ENCODE measurements at places on chromosomes 2 and 18.

DNA sequence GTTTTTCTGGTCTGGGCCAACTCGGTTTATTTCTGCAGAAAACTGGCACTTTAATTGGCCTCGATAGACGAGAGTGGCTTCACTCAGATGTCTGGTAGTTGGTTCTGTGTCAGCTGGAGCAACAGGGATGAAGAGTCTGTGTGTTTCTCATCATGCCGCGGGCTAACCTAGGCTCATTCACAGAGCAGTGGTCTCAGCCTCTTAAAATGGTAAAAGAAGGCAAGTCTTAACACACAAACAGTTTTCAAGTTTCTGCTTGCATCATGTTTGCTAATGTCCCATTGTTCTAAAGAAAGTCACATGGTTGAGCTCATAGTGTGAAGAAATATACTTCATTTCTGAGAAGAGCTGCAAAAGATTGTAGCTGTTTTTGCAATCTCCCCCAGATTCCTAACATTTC, 37.5 kb upstream of the ANXA4 start:
- DNase-seq: no peak

DNA sequence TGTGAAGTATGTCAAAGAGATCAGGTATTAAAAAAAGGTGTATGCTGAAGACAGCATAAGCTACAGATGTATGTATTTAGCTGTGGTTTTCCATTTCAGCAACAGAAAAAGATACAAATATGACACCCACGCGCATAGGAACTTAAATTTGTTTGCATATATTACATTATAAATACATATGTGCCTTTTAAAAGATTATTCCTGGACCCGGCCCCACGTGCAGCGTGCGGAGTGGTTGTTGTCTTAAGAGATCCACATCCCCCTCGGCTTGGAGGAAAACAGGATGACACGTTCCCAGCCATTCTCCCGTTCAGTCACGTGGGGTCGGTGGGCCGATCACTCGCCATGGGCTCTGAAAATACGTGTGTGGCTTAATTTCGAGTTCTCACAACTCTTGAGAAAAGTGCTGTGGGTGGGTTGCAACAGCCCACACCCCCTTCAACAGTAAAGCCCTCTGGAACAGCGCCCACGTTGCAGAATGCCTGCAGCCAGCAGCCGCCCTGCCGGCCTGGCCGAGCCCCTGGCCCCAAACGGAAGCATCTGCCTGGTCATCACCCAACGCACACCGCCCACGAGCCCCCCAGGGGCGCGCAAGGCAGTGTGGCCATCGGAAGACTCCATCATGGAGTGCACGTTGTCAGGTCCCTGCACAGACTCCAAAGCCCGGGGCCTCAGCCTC, 18.6 kb upstream of the KCNG2 start:
- DNase-seq: no peak

DNA sequence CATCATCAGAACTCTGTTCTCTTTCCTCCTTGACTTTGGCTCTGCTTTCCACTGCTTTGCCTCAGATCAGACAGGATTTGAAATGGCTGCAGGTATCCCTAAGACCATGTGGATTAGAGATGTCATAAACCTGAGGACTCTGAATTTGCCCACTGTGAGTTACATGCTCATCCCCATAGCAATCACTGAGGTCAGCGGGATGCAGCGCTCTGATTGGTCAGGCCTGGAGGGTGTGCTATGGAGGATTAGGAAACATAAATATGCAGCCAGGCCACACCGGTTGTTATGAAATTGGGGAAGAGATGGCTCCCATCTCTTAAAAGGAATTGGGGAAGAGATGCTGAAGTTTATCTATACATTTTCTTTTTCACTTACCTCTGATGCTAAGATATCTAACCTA, 73.7 kb upstream of the DNAJC10 start:
- peak; percentile 49 for DNase-seq

DNA sequence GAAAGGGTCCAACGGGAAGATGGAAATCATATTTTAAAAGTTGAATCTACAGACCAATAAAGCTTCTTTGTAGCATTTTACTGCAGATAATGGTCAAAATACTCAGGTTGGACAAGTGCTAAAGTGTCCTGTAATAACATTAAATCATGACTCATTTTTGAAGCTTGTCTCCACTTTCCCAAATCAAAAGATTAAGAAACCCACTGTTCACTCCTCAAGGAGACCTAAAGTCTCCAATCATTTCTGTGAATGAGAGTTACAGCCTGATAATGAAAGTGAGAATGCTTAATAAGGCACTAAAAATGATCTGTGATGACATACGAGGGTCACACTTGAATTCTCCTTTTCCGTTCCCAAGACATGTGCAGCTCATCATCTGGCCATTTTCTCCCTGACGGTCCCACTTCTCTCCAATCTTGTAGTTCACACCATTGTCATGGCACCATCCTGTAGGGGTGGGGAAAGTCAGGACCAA, 53.4 kb downstream of the ATIC start:
- DNase-seq: no peak

DNA sequence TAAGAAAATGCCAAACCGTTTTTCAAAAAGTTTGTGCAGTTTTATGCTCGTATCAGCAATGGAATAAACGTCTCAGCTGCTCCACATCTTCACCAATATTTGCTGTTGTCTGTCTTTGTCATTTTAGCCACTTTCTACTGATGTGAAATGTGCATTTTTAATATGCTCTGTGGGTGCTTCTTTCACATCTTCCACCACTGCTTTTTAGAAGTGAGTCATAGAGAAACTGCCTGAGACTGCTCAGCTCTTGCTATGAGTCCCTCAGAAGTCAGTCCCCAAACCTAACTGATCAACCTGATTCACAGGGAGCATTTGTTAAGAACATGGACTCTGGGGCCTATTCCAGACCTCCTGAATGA, 41.0 kb upstream of the EPC2 start:
- peak; percentile 94 for DNase-seq

GRCh38 chr2:142983174-142983573, 105.7 kb downstream of the KYNU start:
- DNase-seq: peak; percentile 38

DNA sequence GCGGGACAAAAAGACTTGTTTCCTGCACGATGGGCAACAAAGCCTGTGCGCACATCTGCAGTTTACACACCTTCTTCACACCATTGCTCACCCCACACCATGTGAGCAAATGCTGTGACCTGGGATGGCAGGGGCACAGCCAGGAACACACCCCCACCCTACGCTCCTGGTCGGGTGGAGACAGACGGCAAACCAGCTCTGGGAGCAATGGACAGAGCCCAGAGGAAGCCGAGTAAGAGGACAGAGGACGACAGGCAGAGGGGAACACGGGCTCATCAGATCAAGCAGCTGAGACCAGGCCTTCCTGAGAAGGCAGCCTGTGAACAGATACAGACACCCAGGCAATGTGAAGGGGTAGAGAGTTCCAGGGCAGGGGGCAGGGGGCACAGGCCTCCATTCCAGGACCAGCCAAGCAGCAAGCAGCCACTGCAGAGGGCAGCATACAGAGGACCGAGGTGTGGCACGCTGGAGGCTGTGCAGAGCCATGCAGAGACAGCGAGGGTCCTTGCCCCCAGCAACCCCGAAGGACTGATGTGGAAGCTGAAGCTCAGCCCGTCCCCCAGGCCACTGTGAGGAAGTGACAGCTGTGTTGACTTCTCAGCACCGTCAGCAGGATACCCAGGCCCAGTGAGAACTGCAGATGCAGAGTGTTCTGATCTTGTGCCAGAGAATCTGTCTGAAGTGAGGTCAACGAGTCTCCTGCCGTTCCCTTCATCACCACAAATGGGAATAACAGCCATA, 46.2 kb downstream of the PARD6G start:
- DNase-seq: no peak

GRCh38 chr2:109058191-109058632, 69.2 kb upstream of the EDAR start:
- DNase-seq: no peak

DNA sequence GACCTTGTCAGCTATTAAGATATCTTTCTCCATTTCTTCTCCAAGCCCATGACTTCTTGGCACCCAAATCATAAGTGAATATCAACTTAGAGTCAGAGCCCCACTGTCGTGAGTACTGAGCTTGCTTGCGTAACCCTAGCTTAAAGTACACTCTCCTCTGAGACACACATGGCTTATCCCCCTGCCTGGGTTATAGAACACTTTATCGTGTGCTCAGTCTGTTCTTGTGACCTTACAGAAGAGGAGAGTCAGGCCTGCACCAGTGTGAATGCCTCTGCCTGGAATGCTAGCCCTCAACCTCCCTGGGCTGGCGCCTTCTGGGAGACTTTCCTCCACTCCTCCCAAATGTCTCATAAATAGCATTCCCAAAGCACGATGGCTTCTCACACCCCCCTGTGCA, 79.3 kb downstream of the CEP192 start:
- no peak for DNase-seq

DNA sequence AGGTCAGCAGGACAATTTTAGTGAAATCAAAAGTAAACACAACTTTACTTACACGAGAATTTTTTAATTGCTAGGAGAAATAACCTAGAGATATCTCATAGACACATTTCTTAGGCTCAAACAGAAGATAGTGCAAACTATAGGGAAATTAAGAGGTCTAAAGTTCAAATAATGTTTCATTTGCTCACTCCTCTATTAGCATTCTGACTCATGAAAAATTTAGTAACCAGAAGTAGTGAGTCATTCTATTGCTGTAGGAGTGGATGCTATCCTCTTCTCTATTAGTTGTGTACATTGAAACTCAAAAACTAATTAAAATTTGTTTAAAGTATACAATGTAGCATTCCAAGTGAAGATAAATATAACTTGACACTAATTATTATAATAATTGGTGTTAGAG, 908.3 kb upstream of the TMEFF2 start:
- no peak for DNase-seq

- no peak for DNase-seq
Measured at GRCh38 chr2:119218478-119219064, 5.1 kb upstream of the STEAP3 start.

GRCh38 chr2:77873506-77873905, 351.3 kb upstream of the LRRTM4 start:
- no peak for DNase-seq

- DNase-seq: no peak
Measured at GRCh38 chr2:172513935-172514586, 41.8 kb upstream of the PDK1 start.

GRCh38 chr2:43152186-43152585, 74.2 kb downstream of the ZFP36L2 start:
- no peak for DNase-seq

- DNase-seq: peak; percentile 63
Measured at GRCh38 chr2:8515864-8516533, 165.9 kb upstream of the ID2 start.

- peak; percentile 48 for DNase-seq
Measured at GRCh38 chr2:171882089-171882769, 11.8 kb downstream of the SLC25A12 start.

DNA sequence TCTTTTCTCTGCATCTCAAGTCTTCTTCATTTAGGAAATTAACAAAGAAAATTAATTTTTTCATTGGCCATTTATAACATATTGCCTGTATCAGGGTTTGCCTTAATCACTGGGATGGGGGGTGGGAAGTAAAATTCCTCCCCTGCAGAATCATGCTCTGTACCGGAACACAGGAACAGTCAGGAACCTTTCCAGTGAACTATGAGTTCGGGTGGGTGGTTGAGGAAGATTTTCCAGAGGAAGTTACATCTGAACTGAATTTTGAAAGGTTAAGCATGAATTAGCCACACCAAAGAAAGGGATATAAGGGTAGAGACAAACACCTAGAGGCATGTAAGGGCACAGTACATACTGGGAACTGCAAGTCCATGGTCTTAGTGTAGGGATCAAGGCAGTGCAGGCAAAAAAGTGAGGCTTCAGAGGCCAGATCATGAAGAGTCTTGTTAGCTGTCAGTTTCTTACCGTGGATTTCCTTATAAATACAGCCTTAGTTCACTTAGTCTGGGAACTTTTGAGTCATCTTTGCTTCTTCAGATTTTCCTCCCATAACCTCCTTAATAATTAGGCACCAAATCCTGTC, 55.6 kb downstream of the FAM117B start:
- no peak for DNase-seq

DNA sequence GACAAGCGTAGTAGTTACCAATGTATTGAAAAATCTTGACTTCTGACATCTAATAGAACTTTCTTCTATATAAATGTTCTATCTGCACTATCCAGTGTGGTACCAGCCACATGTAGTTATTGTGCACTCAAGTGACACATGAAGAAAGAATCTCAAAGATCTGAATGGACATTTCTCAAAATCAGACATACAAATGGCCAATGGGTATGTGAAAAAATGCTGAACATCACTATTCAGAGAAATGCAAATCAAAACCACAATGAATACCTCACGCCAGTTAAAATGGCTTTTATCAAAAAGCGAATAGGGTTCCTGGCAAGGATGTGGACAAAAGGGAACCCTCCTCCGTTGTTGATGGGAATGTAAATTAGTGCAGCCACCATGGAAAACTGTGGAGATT, 37.5 kb upstream of the SMCHD1 start:
- DNase-seq: no peak

DNA sequence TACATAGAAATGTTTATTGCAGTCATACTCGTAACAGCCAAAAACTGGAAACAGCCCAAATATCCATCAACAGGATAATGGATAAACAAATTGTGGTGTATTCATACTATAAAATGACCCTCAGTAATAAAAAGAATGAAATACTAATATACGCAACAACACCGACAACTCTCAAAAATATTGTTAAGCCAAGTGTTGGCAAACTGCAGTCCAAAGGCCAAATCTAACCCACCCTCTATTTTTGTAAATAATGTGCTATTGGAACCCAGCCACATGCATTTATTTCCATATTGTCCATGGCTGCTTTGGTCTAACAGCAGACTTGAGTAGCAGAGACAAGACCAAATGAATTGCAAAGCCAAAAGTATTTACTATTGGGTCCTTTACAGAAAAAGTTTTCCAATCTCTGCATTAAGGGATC, 151.0 kb downstream of the MREG start:
- DNase-seq: no peak

DNA sequence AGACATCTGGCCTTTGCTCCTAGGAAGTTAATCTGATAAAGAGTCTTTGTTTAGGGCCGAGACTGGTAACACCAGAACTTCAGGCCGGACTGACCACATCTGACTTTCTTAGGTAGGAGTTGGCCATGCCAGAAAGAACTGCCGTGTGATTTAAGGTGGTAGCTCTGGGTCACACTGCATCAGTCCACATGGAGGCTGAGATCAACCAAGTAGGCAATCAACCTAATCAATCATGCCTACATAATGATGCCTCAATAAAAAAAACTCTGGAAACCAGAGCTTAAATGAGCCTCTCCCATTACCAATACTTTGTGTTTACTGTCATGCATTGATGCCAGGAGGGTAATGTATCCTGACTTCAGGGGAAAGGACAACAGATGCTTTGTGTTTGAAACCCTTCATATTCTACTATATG, 44.1 kb upstream of the ORC2 start:
- no peak for DNase-seq

GRCh38 chr2:159902722-159903121, 104.7 kb upstream of the CD302 start:
- no peak for DNase-seq

- no peak for DNase-seq
Measured at GRCh38 chr2:12776521-12776961, 59.8 kb downstream of the TRIB2 start.

Data from activated CD4-positive, alpha-beta T cell treated with anti-CD3 and anti-CD28 coated beads, Interleukin-10, Interleukin-2, amounts not matched to agents 100 ng/mL and 50 ng/mL, durations not matched to agents 16 hours and 8 hours (primary cell).